ENCODE measurements at places on chromosomes 7 and 10.

- DNase-seq: peak; percentile 57
These were observed 137.6 kb upstream of the CDK6 start for GRCh38 chr7:92973974-92974373.

- DNase-seq: no peak
These were observed 64.1 kb downstream of the AHR start for GRCh38 chr7:17362439-17363105.

DNA sequence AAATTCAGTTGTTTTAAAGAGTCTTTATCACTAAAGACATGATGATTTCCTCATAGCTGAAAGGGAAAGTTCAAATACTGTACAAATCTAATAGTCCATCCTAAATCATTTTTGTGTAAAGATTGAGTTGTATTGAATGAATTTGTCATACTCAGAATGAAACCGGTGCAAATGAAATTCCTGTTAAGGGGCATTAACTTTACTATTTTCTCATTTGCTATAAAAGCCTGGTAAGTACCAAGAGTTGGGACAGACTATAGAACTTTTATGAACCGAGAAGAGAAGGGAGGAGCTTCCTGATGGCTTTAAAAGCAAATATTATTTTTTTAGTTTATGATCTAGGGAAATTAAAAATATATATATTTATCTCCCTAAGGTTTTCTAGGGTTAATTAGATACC lies 260.0 kb upstream of the AKR1E2 start:
- no peak for DNase-seq

DNA sequence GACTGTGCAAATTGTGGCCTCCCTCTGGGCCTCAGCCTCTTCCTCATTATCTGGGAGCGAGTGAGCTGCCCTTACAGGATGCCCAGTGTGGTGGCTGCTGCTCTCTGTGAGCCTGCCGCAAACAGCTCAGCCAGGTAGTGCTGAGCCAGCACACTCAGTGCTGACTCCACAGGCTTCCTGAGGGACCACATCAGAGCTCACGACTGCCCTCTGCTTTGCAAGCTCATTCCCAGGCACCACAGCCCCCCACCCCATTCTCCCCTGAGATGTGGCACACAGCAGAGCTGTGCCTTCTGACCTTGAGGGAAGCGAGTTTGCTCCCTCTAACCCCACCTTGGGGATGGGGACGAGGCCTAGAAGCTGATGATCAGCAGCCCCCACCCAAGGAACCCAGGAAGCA lies 230.5 kb upstream of the PPP2R2D start:
- DNase-seq: no peak

DNA sequence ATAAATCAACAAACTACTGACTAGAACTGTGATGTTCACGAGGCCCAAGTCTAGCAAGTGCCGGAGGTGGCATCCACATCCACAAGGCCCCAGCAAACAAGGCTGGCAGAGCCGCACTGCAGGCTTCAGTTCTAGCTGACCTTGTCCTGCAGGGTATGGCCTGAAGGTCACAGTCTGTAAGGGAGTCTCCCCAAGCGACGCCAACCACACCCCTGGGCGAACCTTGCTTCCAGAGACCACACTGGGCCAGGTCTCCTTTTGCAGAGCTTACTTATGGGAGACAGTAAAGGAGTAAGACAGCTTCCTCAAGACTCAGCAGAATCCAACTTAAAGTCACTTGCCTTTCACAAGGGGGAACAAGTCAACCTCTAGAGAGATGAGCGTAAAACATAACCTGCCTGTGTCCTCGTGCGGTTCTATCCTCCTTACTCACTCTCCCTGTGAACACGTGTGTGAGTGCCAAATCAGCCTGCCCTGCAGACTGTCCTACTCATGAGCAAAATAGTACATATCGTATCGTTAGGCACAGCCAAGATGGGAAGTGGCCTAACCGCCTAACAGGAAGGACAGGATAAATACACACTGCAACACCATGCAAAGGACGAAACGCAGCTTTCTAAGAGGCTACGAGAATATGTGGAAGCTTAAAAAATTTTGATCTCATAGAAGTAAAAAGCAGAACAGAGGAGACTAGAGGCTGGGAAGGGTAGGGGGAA lies 22.7 kb downstream of the FAM53B start:
- DNase-seq: no peak

DNA sequence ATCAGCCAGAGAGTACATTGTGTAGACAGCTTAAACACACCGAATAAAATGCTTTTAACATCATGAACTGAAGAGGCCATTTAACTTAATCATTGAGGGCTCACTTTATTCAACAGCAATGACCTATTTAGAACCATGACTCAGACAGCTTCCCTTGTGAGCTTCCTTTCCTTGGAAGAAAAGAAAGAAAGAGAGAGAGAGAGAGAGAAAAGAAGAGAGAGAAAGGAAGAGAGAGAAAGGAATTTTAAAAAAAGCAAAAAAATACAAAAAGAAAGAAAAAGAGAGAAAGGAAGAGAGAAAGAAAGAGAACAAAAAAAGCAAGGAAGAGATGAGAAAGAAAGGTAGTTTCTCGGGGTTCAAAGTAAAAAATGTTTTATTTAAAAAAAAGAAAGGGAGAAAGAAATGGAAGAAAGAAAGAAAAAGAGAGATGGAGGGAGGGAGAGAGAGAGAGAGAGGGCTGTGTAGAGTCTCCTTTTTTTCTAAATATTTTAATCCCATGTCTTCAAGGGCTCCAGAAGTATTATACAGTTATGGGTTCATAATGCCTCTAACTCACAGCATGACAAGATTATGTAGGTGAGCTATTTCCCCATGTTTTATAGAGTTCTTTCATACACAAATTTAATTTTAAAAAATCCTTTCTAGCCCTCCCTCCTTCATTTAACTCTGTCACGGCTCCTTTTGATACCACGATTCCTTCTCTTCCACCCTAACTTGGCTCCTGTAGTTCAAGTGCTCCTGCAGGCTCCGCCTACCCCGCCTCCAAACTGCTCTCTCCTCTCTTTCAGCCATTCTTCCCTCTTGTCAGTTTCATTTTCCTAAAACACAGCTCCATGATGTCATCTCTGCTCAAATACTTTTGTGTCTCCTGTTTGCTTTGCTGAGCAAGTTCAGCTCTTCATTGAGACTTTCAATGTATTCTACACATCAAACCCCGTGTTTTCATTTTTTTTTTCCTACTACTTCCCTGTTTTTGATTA lies 85.5 kb downstream of the PRTFDC1 start:
- DNase-seq: peak; percentile 55

- no peak for DNase-seq
These were observed 45.8 kb downstream of the CHST15 start for GRCh38 chr10:124047427-124048152.

DNA sequence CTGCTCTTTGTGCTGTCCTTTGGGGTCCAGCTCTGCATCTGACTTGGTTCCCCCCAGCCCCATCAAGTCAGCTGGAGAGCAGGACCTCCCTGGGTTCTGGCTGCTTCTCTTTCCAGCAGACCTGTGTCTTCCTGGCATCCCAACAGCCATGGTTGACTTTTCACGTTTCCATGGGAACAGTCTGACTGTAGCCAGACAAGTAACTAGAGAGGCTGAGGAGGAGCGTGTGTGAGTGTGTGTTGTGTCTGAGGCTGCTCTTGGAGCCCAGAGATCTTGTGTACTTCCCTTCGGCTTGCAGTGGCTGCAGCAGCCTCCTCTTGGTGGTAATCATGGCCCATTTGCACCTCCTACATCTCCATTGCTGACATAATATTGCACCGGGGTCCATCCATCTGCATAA lies 332.0 kb downstream of the RPS24 start:
- no peak for DNase-seq

DNA sequence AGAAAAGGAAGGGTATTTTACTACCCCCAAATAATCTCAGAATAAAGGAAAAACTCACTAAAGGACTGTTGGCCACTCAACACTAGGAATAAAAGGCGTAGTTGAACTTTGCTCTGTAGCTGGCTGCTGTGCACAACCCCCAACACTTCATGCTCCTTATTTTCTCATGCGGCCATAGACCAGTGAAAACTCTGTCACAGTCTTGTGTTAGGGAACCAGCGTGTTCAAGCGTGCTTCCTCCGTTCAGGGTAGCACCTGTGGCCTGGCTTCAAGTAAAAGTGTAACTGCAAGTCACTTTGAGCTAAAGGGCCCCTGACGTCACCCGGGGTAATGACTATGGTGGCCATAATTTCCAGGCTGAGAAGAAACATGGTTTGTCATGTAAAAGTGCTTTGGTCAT lies 27.0 kb downstream of the BLNK start:
- DNase-seq: no peak

GRCh38 chr7:142303650-142304049 lies 45.8 kb upstream of the PRSS58 start:
- no peak for DNase-seq

DNA sequence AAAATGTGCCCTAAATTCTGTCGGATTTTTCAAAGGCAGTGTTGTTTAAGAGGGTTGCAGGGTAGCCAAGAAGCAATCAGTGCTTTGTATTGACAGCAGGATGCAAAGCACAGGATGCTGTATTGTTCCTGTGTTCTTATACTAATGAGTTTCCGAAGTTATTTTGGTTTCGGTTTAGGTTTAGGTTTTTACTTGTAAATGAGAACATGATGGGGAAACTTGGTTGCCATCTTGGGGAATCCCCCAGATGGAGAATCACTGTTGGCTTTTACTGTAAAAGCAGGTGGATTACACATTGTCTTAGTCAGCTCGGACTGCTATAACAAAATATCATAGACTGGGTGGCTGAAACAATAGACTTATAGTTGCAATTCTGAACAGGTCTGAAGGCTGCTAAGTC lies 72.1 kb downstream of the INHBA start:
- DNase-seq: no peak

DNA sequence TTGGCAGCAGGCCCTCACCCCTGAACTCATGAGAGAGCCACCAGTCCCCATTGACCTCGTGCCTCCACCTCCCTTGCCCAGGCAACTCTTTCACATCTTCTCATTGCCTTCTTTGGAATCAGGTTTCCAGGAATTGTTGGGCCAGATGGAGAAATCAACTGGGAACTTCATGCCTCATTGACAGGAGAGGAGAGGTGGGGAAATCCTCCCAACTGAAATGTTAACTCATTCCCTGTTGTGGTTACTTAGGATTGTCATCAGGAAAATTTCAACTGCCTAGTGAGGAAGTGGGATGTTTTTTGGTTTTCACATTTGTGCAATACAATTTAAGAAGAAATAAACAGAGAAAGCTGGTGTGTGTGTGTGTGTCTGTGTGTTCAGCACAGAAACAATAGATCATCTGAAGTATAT lies 106.6 kb upstream of the INHBA start:
- DNase-seq: peak; percentile 61

DNA sequence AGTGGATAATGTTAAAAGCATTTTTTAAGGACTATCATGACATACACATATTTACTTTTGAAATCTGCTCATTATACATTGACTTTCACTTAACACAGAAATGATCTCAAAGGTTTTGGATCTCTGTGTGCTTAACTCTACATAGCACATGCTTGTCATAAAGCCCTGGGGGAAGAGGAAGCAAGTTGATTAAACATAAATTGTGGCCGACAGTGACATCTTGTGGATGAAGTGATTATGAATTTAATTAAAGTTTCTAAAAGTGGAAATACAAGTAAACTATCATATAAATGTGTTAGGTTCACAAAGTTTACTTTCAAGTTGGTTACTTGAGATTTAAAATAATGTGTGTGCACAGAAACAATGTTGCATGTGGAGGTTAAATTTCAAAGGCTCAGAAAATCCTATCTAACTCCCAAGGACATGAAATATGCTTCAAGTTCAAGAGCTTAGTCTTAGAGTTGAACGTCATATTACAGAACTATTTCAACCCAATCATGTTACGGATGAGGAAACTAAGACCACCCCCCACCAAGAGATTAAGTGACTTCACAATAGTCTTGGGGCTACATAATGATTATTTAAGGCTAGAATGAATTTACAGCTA lies 1247.8 kb downstream of the GATA3 start:
- DNase-seq: peak; percentile 51

DNA sequence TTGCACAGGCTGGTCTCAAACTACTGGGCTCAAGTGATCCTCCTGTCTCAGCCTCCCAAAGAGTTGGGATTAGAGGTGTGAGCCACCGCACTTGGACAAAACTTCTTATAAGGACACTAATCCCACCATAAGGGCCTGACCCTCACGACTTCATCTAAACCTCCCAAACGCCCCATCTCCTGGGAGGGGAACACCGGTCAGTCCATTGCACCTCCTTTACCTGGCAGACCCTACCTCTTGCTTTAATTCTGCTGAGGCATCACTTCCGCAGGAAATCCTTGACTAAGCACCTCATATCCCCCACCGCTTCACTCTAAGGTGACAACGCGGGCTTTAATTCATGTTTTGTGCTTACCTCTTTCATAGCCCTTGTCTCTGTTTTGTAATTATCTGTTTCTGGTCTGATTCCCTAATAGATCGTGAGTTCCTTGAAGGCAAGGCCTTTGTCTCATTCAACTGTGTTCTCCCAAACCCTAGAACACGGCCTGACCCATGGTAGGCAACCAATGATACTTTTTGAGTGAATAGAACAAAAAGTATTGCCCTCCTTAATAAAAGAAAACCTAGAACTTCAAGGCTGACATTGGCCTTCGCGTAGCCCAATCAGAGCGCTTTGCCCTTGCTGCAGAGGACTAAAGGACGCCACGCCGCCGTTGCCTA lies 481 bp upstream of the ZNF862 start:
- no peak for DNase-seq

- DNase-seq: no peak
These were observed 81.5 kb downstream of the ITIH5 start for GRCh38 chr10:7585228-7585627.

DNA sequence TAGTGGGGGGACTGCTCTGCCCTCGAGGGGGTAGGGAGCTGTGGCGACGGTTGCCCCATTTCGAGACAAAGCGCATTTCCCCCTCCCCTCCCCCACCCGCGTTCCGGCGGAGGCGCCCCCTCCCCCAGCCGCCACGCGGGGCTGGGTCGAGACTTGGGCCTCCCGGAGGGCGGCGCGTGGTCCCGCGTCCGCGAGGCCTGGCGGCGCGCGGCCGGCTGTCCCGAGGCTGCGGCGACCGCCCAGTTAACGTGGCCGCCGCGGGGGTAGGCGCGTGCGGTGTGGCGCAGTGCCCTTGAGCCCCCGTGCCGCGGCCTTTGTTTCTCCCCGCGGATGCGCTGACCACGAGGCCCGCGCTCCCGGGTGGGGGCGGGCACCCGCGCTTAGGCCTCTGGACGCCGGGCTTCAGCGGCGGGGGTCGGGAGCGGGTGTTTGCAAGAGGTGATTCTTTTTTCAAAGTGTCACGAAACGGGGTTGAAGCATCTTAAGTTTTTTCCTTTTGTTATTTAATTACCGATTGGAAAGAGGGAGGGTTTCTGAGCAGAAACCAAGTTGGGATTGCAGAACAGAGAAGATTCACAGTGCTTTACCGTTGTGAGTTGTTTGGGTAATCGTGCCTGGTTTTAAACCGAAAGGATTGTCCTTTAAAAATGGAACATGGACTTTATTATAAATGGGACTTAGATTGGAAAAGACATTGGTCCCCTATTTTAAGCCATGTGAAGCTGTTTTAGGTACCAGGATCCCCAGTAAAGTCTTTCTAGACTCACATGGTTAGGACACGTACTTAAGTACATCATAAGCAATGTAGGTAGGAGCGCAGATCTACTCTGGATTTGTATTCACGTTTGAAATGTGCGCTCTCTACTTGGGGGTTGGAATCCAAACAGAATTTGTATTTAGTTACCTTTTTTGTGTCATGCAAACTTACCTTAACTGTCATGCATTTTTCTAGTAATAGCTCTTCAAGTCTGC lies 760 bp downstream of the CBX3 start:
- peak; percentile 75 for DNase-seq

GRCh38 chr10:69837261-69837660 lies 35.6 kb downstream of the COL13A1 start:
- no peak for DNase-seq

Measured in GM03348 (cell line).